ENCODE measurements at places on chromosomes 2 and 18.

- DNase-seq = no peak
Observed at GRCh38 chr2:68250652-68251186, 1.6 kb downstream of the PPP3R1 start.

GRCh38 chr2:241904791-241905710 is 35.5 kb downstream of the RTP5 start:
- DNase-seq = no peak

- DNase-seq = no peak
Observed at GRCh38 chr2:171521361-171522051, 768 bp upstream of the CYBRD1 start.

- no peak for DNase-seq
Observed at GRCh38 chr2:158357122-158357521, 99.4 kb downstream of the CCDC148 start.

- DNase-seq = no peak
Observed at GRCh38 chr2:162038725-162039124, 35.3 kb downstream of the DPP4 start.

- DNase-seq = no peak
Observed at GRCh38 chr2:148302526-148302925, 281.6 kb downstream of the MBD5 start.

DNA sequence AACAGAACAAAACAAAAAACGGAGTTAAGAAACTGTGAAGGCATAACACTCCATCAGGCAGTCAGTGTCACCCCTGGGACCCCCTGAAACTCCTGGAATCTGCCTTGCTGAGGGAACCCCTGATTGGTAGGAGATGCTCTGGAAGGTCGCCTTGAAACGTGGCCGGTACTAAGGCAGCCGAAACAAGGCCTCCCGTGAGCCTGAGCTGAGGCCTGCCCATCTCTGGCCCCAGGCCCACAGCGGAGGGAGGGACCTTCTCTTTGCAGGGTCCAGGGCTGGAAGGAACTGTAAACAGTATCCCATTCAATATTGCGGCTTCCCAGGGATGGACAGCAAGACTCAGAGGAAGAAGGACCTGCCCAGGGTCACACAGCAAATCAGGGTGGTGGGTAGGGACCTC is 155.7 kb downstream of the INHBB start:
- DNase-seq = no peak

DNA sequence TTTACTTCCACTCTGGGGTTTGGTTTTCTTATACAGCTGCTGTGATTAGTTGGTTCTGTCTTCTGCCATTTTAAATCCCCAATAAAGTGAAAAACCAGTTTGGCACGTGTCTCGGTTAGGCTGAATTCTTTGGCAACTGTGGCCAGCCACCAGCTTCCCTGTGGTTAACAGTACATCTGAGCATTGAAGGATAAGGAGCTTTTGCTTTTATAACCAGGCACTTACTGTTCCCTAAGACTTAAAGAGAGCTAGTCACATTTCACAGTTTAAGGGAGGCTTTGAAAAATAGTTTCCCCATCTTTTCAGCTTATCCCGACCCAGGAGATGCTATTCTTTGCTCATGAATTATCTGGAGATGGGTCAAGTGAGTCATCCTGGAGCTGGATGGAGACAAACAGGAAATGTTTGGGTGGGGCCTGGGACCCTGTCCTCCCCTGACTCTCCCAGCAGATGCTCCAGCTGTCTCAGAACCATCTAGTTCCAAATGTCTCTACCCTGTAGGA is 57.3 kb upstream of the EML6 start:
- peak; percentile 86 for DNase-seq

DNA sequence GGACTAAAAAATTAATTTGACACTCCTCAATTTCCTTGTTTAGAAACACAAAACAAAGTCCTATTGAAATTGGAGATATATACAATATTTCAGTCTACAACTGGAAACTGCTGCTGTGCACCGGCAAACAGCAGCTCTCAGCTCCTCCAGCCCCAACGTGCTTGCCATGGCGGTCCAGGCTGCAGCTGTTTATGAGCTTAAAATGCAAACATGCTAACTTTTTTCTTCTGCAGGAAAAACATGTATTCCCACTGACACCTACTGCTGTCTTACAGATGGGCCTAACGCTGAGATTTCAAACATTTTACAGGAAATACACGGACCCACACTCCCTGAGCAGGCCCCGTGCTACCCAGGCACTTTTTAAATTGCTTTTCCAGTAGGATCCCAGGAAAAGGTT is 195.5 kb downstream of the BCL11A start:
- no peak for DNase-seq

- no peak for DNase-seq
Observed at GRCh38 chr2:2839782-2840531, 508.9 kb upstream of the MYT1L start.

DNA sequence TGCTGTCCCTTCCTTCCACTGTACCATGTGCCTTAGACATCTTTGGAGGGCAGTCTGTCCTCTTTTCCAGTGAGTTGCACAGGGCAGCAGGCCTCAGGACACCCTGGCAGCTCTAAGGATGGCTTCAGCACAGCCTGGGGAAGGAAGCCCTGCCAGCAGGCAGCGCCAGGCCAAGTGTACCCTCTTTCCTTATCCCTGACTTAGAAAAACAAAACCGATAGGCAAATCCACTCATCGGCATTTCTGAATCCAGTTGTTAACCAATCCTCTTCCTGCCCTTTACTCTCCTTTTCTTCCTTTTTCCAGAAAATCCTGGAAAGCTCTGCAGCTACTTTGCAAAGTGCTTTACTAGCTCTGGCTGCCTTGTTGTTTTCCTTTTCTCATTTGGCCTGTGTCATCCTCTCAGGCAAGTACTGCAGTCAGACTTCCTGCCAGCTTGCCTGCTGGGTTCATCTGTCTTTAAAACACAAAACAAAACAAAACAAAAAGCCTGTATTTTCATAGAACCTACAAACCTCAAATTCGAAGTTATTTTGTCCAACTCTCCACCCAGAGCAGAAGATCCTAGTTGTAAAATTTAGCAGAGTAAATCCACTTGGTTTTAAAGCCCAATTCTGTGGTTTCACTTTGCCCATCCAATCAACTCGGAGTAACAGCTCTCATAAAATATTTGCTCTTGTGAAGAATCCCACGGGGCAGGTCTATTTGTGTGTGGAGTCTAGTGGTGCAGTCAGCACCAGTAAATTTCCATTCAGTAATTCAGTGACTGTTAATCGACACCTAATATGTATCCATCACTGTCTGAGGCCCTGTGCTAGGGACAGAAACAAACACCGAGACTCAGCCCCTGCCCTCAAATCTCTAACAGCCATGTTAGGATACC is 45.2 kb downstream of the PCBP1 start:
- peak; percentile 91 for DNase-seq

DNA sequence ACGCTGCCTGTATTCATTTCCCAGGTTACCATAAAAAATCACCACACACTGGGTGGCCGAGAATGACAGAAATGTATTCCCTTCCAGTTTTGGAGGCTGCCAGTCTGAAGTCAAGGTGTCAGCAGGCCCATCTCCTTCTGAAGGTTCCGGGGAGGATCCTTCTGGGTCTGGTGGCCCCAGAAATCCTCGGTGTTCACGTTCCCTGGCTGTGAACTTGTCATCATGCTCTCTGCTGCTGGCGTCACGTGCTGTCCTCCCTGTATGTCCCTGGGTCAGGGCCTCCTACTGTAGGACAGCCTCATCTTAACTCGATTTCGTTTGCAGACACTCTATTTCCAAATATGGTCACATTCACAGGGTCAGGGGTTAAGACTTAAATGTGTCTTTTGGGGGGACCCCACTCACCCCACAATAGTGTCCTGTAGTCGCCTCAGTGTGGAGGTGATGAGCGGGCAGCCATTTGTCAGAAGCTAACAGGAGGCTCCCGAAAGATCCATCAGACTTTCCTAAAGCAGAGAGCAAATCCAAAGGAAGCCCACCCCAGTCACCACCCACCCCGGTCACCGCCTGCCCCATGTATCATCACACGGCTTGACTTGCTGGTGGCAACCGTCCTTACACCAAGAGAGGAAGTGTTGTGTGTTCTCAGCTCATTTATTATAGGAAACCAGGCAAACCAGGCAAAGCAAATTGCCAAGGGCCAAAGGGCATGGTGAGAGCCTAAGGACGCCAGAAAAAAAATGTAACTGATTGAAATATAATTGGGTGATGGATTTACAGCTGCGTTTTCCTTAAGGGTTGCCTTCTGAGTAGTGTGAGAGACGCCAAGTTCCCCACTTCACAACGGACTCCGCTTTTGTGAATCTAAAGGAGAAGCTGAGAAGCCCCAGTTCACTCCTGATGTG is 148.8 kb upstream of the ZNF236 start:
- no peak for DNase-seq

DNA sequence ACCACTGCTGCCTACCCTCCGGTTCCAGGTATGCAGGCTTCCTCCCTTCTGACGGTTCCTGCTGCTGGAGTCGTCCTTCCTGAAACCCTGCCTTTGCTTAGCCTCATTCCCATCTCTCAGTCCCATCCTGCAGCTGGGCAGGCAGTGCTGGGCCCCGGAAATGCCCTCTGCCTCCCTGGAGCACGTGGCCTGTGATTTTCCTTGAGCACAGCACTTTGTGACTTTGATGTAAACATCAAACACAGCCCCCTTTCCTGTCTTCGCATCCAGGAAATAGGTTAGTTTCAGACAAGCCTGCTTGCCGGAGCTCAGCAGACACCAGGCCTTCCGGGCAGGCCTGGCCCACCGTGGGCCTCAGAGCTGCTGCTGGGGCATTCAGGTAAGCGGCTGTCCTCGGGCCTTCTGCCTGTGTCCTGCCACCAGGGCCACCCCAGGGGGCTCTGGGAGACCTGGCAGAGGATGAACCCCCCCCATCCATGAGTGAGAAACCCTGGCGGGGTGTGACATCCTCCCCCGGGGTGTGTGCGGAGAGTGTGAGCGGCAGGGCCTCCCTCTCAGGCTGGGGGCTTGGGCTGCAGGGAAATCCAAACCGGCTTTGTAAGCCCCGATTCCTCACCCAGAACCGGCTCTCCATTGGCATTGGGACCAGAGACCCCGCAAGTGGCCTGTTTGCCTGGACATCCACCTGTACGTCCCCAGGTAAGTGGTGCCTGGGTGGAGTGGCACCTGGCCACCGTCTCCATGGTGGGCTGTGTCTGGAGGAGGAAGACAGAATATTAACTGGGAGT is at the start of gene ZAP70:
Gene ZAP70, plus strand, starts transcription at position 281 of the 788 bp plus-strand sequence. CDS start 10,461 bp downstream, outside the sequence.
- no peak for DNase-seq

GRCh38 chr2:72051971-72052505 is 95.6 kb downstream of the CYP26B1 start:
- no peak for DNase-seq

- DNase-seq = no peak
Observed at GRCh38 chr2:235765181-235765820, 271.5 kb downstream of the AGAP1 start.

All from A673 (cell line).